H1 (cell line): ENCODE measurements at places on chromosomes 1 and 21. TPM values are rescaled to one million over a fixed set of nuclear protein-coding genes. Genes with fewer than 3 reads are reported as not detected.

The NBPF19 gene
- total RNA-seq, result 4.2 and 5.1 TPM in 2 replicates

- H3K36me3 ChIP-seq, result no peaks in the 10 kb centered on the region
- no peaks in the 10 kb centered on the region for H3K4me1 ChIP-seq
- H3K27me3 ChIP-seq, result no peaks in the 10 kb centered on the region
- no peak overlapping the region for H3K4me3 ChIP-seq
- DNase-seq, result no peak
These were observed 23.2 kb upstream of the EFCAB14 start for GRCh38 chr1:46742069-46742468.

- H3K27me3 ChIP-seq, result no peaks in the 10 kb centered on the region
- H3K36me3 ChIP-seq, result no peaks in the 10 kb centered on the region
- no peak overlapping the region for H3K27ac ChIP-seq
These were observed 154.7 kb downstream of the PTGER3 start for GRCh38 chr1:70892930-70893329.

DNA sequence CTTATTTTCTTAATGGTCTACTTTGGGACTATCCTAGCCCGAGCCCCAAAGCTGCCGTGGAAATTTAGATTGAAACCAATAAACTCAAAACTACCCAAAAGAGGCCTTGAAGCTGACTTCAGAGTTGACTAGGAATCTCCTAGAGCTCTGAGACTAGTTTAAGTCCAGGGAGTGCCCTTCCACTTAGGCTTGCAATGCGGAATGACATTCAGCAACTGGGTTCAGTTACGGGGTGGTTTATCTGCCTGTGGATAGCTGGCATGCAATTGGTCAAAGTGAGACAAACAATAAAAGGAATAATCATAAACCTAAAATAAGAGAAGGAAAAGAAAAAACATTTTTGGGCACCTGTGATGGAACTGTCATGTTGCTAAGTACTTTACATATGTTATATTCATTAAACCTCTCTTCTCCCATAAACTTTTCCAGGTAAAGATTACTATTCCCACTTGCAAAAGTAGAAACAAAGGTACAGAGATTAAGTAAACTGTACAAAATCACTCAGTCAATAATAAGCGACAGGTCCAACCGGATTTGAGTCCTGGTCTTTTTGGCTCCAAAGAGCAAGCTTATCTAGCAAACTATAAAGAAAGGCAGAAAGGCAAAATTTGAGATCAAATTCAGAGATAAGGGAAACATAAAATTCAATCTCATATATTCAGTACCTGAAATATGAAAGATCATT, 56.5 kb downstream of the GPATCH2 start:
- no peaks in the 10 kb centered on the region for H3K27me3 ChIP-seq
- H3K36me3 ChIP-seq, result no peaks in the 10 kb centered on the region
- no peak overlapping the region for H3K4me3 ChIP-seq
- no peak overlapping the region for H3K27ac ChIP-seq
- no peak for DNase-seq
- no peaks in the 10 kb centered on the region for H3K4me1 ChIP-seq

GRCh38 chr1:3711381-3711779, 40.9 kb upstream of the CCDC27 start:
- H3K27ac ChIP-seq, result no peak overlapping the region
- H3K36me3 ChIP-seq, result no peaks in the 10 kb centered on the region
- H3K27me3 ChIP-seq, result peaks cover 17% of the 10 kb centered on the region
- H3K4me1 ChIP-seq, result peaks cover 32% of the 10 kb centered on the region
- H3K4me3 ChIP-seq, result no peak overlapping the region
- no peak for DNase-seq

The PPFIA4 gene
- total RNA-seq, result 7.0 and 9.9 TPM in 2 replicates

DNA sequence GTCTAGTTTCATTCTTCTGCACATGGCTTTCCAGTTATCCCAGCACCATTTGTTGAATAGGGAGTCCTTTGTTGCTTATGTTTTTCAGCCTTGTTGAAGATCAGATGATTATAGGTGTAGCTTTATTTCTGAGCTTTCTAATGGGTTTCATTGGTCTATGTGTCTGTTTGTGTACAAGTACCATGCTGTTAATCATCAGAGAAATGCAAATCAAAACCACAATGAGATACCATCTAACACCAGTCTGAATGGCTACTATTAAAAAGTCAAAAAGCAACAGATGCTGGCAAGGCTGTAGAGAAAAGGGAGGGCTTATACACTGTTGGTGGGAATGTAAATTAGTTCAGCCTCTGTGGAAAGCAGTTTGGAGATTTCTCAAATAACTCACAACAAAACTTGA, 321.5 kb upstream of the PTBP2 start:
- H3K4me3 ChIP-seq, result no peak overlapping the region
- H3K4me1 ChIP-seq, result no peaks in the 10 kb centered on the region
- no peak overlapping the region for H3K27ac ChIP-seq
- no peaks in the 10 kb centered on the region for H3K27me3 ChIP-seq
- DNase-seq, result no peak

DNA sequence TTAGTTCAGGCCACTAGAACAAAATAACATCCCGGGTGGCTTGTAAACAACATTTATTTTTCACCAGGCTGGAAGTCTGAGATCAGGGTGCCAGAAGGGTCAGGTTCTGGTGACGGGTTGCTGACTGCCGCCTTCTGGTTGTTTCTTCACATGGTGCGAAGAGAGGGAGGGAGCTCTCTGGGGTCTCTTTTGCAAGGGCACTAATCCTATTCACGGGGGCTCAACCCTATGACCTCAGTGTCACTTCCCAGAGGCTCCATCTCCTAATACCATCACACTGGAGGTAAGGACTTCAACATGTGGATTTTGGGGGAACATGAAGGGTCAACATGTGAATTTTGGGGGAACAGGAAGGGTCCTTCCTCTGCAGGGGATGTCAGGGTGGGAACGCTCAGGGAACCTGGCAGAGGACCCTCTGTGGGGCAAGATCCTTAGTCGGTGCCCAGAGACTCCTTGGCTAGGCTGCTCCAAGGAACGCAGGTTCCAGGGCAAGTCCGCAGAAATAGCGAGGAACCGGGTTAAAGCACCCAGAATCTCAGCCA, 8.7 kb upstream of the C2CD2 start:
- H3K36me3 ChIP-seq, result no peaks in the 10 kb centered on the region
- no peak for DNase-seq
- H3K4me3 ChIP-seq, result no peak overlapping the region
- peaks cover 3% of the 10 kb centered on the region for H3K4me1 ChIP-seq
- no peaks in the 10 kb centered on the region for H3K27me3 ChIP-seq

- H3K4me1 ChIP-seq, result no peaks in the 10 kb centered on the region
- no peak overlapping the region for H3K4me3 ChIP-seq
- DNase-seq, result no peak
- H3K27me3 ChIP-seq, result no peaks in the 10 kb centered on the region
- H3K27ac ChIP-seq, result no peak overlapping the region
These were observed 37.8 kb downstream of the FMO3 start for GRCh38 chr1:171128463-171128862.

DNA sequence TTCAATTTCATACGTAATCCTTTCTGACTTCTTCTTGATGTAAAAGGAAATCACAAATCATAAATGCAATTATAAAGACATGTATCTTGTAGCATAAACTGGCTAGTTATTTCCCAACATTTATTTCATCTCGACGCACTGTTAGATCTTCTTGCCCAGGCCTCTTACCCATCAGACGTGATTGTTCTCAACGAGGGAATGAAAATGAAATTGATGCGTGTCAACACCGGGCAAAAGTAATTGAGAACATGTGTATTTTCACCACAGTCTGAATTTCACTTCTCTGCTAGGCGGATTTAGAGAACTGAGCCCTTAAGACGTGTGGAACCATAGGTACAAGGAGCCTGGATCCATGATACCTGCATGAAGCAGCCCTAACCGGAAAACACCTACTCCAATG, 519.7 kb downstream of the KCNT2 start:
- no peak overlapping the region for H3K4me3 ChIP-seq
- DNase-seq, result no peak
- no peaks in the 10 kb centered on the region for H3K36me3 ChIP-seq
- no peak overlapping the region for H3K27ac ChIP-seq
- H3K27me3 ChIP-seq, result no peaks in the 10 kb centered on the region
- no peaks in the 10 kb centered on the region for H3K4me1 ChIP-seq

The EDN2 gene
- 0.39 TPM in 1 of 2 replicates, not detected in the other for total RNA-seq
